ENCODE measurements at places on chromosomes 16 and 17.
A peak's percentile ranks its signal among the peaks of the same experiment; 100 is the strongest.

GRCh38 chr17:39244600-39245570 is 19.1 kb upstream of the STAC2 start:
- DNase-seq, result peak; percentile 91

DNA sequence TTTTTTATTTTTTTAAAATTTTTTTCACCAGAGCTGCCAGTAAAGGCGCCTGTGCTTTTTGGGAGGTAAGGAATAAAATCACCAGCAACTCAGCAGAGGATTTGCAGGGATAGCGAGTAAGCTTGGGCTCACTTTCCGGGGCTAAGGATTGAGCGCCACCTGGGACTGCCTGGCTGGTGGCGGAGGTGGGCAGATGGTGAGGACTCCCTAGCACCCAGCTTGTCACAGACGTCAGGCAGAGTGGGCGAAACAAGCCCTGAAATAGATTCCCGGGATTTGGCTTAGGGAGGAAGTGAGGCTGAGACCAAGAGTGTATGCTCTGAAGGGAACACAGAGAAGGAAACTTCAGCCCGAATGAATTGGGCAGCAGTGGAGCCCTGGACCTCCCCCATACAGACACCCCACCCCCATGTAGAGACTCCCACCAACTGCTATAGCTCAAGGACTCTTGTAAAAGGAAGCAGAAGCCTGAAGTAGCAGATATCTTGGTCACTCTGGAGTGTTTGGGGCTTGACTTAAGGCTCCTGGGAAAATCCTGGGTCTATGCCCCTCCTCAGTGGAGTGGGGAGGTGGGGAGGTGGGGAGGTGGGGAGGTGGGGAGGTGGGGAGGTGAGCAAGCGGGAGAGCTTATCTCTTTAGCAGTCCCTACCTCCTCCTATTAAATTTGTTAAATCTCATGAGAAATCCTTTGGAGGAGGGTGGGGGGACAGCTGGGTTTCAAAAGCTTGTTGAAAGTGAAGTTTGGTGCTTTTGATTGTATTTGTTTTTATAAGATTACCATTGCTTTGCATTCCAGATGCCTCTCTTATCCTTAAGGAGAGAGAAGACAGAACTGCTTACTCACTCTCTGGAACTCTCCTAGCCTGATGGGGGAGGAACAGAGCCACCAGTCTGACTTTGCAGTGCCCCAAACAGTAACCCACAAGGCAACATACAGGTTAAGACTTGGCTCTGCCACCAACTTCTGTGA is 8.2 kb downstream of the ARL4D start:
- DNase-seq, result no peak

DNA sequence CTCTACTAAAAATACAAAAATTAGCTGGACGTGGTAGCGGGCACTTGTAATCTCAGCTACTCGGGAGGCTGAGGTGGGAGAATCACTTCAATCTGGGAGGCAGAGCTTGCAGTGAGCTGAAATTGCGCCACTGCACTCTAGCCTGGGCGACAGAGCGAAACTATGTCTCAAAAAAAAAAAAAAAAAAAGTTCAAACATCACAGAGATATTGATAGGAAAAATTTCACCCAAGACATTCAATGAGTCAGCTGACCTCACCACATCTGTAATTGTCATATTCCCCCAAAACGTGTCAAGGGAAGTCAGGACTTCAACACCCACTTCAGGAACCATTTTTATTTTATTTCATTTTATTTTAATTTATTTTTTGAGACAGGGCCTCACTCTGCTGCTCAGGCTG is 8.0 kb upstream of the PRSS27 start:
- DNase-seq, result no peak

- peak; percentile 43 for DNase-seq
Observed at GRCh38 chr17:59521465-59522126, 43.8 kb upstream of the DHX40 start.
